ENCODE measurements at places on chromosomes 7 and 10. TPM values are rescaled to one million over a fixed set of nuclear protein-coding genes. Genes with fewer than 3 reads are reported as not detected.

PCDH15 gene
- total RNA-seq, result under 0.01 TPM

ANKRD1 gene
- 2.6 TPM for total RNA-seq

HOXA7 gene
- not detected for total RNA-seq

TYW1 gene
- 20.1 TPM for total RNA-seq

EBLN1 gene
- total RNA-seq, result not detected

IDI2 gene
- not detected for total RNA-seq

ELN gene
- total RNA-seq, result 7.8 TPM

FOXP2 gene
- total RNA-seq, result 10.9 TPM

EPHA1 gene
- total RNA-seq, result under 0.01 TPM

PDZD7 gene
- total RNA-seq, result 1.6 TPM

CYP3A4 gene
- not detected for total RNA-seq

NPY4R gene
- total RNA-seq, result not detected

PRR15 gene
- not detected for total RNA-seq

FMC1 gene
- 8.8 TPM for total RNA-seq

IGFBP3 gene
- 33.7 TPM for total RNA-seq

IFIT5 gene
- total RNA-seq, result 27.5 TPM

LIPF gene
- 0.29 TPM for total RNA-seq

FAM25G gene
- not detected for total RNA-seq

OR13A1 gene
- not detected for total RNA-seq

GSTO2 gene
- 3.8 TPM for total RNA-seq

PSMC2 gene
- total RNA-seq, result 336 TPM

KNDC1 gene
- total RNA-seq, result 2.3 TPM

PYROXD2 gene
- total RNA-seq, result 41.2 TPM

PNLIP gene
- total RNA-seq, result not detected
